ENCODE measurements at places on chromosomes 4 and X. TPM values are rescaled to one million over a fixed set of nuclear protein-coding genes. Genes with fewer than 3 reads are reported as not detected.
A peak's percentile ranks its signal among the peaks of the same experiment; 100 is the strongest.

Gene CCDC110
- polyA plus RNA-seq = 2.4 TPM

DNA sequence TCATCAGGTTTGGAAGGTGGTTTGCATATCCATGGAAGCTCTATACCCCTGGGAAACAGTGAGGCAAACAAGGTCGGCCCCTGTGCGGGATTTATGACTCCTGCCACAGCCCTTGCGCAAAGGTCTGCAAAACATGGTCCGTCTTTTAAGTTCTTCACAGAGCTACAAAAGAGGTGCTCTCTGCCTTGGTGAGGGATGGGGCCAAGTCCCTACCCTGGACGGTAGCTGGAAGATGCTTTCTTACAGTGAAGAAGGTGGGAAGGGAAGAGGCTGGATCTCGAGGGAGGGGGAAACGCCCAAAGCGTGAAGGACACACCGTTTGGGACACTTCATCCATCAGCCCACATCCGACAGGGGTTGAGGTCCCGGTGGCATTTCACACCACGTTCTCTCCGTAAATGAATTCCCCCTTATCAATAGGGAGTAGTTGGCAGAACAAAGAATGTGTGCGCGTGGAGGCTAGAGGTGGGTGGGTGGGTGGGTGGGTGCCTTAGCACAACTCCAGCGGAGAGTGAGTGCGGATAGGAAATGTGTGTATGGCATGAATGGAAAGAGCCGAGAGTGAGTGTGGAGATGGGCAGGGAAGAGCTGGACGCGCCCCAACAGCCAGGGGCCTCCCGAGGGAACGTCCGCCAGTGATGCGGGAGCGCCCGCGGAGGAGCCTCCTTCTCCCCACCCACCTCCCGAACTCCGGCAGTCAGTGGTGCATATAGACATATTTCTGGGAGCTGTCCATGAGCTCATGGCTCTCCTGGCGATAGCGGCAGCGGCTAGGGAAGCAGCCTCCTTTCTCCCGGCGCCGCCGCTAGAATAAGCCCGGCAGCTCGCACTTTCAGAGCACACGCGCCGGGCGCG lies 68.3 kb downstream of the LARP7 start:
- DNase-seq = peak; percentile 23

DNA sequence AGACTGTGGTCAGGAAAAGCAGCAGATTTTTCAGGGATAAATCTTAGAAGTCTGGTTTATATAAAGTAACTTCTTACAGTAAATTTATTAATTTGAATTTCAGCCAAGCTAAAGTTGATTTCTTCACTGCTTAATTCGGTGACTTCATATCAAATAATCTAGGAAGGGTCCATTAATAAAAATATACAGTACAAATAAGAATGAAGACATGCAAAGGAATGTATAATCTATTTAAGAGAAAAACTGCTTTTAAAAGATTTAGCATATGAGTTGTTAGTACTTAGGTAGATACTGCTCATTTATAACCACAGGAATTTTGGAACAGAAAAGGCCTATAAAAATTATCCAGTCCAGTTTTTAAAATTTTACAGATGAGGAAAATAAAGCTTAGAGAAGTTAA lies 177.1 kb downstream of the DLG3 start:
- DNase-seq = no peak

GRCh38 chrX:18394477-18394876 lies 30.9 kb upstream of the CDKL5 start:
- DNase-seq = no peak

- no peak for DNase-seq
These were observed 39.7 kb downstream of the ITIH6 start for GRCh38 chrX:54758114-54759055.

GRCh38 chr4:179709961-179710624 lies 2267.9 kb upstream of the AGA start:
- DNase-seq = no peak

GRCh38 chr4:104524026-104524425 lies 29.3 kb upstream of the CXXC4 start:
- DNase-seq = no peak

- no peak for DNase-seq
These were observed 188.7 kb upstream of the TLL1 start for GRCh38 chr4:165684177-165684805.

DNA sequence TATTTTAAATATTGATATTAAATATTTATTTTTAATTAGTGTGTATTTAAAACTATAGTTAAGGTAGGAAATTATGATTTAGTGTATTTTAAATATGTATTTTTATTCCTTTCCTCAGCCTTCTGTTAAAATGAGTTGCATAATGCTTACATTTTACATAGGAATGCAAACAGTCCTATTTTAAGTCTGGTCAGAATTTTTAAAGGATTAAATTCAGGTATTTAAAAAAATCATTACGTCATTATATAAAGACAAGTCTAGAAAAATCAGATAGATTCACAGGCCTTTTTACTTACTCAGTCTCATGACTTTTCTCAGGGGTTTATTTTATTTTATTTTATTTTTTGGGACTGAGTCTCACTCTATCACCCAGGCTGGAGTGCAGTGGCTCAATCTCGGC lies 50.4 kb upstream of the RPA4 start:
- no peak for DNase-seq

GRCh38 chr4:41329361-41329760 lies 72.6 kb downstream of the UCHL1 start:
- DNase-seq = no peak

Gene S100P
- polyA plus RNA-seq = 30.4 TPM

GRCh38 chr4:158811704-158812103 lies 42.9 kb downstream of the FNIP2 start:
- no peak for DNase-seq

GRCh38 chr4:102687982-102688433 lies 72.8 kb downstream of the MANBA start:
- no peak for DNase-seq

GRCh38 chr4:92381616-92382015 lies 77.8 kb downstream of the GRID2 start:
- no peak for DNase-seq

Gene GPR173
- 14.5 TPM for polyA plus RNA-seq

DNA sequence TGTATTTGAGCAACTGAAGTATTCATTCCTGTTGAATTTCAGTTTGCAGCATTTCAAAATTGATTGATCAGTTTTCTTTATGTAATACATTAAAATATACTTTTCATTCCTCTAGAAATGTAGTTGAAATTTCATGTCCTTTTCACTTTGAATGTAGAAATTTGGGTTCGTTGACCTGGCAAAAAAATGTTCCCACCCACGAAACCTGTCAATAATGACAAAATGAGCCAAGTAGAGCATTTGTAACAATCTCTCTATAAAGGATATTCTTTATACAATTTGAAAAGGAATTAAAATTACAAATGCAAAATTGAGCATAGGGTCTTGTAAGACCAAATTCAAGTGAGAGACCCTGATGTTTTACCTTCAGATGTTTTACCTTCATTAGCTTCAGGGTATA lies 283.9 kb downstream of the ANKRD50 start:
- no peak for DNase-seq

Gene HERC5
- 4.9 TPM for polyA plus RNA-seq

DNA sequence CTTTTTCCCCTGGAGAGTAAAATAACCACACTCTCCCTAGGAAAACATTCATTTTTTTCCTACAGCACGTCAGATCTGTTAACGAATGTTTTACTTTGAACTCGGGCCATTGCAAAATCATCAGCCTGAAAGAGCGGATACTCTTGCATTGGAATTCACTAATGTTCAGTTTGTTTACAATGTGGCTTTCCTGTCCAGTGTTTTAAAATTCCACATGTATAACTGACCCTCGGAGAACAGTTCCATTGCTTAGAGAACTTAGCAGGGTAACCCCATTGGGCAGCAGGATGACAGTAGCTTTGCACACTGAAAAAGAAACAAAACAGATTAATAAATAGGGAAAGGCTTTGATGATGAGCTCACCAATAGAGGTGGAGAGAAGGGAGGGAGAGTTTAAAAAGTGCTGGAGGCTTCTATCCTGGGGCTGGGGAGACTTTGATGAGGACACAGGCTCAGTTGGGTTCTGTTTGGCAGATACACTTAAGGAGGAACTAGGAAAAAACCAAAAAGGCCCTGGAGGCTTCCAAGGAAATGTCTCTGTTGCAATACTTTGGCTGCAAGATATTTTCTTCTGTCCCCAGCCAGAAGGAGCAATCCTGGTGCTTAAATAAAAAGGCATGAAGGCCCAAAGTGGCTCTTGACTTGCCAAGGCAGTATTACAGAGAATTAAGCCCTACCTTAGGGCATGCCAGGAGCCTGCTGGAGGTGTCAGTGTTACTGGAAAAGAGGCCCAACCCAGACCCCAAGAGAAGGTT lies 143.1 kb downstream of the ARSF start:
- no peak for DNase-seq

GRCh38 chrX:48531358-48531959 lies 8.1 kb upstream of the TBC1D25 start:
- no peak for DNase-seq

Gene ZNF711
- 83.3 TPM for polyA plus RNA-seq

Gene NPFFR2
- polyA plus RNA-seq = 1.5 TPM

DNA sequence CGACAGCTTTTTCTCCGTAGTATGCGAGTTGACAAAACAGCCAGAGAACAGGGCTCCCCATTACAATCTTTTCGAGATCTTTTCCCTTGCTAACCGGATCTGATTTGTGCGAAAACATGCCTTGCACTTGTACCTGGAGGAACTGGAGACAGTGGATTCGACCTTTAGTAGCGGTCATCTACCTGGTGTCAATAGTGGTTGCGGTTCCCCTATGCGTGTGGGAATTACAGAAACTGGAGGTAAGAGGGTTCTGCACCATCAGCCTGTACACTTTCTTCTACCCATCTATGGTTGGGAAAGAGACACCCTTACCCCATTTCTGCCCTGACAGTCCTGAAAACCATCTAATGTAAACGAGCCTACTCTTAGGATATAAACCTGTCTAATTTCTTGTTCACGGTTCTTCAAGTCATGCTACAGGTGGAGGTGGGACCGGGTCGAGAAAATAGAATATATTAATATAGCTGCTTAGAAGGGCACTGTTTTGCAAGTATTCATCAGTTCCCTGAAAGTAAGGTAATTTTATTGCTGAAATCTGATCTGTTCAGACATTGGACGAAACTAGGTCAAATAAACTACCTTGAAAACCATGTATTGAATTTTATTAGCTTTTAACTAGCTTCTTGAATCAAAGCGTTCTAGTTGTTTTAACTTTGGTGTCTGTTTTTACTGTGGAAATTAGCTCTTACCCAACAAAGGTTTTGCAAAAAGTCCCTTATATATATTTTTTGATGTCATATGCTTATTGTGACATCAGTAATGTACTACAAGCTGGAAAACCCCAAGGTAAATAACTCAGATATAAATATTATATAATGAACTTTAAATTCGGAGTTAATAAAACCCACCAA lies 869 bp downstream of the TMEM184C start:
- DNase-seq = no peak

DNA sequence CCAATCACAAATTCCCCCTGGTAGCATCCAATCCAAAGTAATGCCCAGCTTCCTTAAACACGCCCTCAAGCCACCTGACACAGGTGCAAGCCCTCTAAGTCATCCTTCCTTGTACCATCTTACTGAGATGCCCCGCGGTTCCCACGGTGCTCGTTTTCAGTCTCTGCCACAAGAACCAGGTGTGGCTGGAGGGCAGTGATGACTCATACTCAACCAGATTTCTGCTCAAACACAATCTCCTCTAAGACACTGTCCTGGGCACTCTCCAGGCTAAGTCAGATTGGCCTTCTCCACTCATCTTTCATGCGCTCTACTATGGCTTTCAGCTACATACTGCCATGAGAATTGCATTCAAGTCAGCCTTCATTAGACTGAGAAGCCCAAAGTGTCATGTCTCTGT lies 3.5 kb downstream of the SH3KBP1 start:
- DNase-seq = no peak

Gene GAB1
- 38.0 TPM for polyA plus RNA-seq

DNA sequence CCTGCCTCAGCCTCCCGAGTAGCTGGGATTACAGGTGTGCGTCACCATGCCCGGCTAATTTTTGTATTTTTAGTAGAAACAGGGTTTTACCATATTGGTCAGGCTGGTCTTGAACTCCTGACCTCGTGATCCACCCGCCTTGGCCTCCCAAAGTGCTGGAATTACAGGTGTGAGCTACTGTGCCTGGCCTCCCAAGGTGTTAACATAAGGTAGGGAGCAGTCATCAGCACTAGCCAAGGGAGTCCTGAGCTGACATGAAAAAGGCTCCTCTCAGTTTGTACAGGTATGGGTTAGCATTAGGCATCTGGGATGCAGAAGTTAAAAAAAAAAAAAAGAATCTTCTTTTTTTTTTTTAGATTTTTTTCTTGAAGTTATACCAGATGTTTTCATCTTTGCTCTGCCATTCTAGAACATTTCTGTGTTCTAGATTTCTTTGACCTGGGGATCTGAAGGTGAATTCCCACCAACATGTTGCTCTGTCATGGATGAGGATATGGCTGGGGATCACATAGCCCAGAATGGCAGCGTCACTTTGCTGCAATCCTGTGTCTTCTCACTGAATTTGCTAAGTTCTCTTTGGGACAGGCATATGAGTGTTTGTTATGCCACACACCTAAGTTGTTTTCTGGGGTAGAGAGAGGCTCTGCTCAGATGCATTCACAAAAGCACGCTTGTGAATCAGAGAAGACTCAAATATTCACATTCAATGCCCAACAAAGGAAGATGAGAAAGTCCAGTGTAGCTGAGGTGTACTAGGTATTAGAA lies 24.4 kb upstream of the PLA2G12A start:
- DNase-seq = no peak

DNA sequence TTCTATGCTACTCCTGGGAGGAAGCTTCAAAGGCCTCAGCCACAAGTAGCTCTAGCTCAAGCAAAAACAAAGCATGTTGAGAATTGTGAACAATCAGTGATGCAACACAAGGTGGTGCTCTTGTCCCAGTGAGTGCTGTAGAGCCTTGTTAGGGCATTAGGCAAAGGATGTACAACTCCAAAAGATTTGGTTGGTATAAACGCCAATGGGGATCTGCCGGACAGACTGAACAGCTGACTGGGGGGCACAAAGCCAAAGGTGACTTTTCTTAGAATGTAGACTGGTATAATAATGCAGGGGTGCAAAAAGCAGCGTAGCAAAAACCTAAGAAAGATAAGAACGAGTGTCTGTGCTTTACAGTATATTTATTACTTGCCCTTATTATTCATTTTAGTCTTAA lies 62.6 kb upstream of the ALB start:
- peak; percentile 2 for DNase-seq

- no peak for DNase-seq
These were observed 221.9 kb downstream of the GPM6A start for GRCh38 chr4:175590205-175590604.

Gene SMR3B
- not detected for polyA plus RNA-seq

- DNase-seq = no peak
These were observed 101.6 kb downstream of the FAM193A start for GRCh38 chr4:2637956-2638552.

GRCh38 chrX:23802431-23802830 lies 19.5 kb downstream of the SAT1 start:
- DNase-seq = no peak

DNA sequence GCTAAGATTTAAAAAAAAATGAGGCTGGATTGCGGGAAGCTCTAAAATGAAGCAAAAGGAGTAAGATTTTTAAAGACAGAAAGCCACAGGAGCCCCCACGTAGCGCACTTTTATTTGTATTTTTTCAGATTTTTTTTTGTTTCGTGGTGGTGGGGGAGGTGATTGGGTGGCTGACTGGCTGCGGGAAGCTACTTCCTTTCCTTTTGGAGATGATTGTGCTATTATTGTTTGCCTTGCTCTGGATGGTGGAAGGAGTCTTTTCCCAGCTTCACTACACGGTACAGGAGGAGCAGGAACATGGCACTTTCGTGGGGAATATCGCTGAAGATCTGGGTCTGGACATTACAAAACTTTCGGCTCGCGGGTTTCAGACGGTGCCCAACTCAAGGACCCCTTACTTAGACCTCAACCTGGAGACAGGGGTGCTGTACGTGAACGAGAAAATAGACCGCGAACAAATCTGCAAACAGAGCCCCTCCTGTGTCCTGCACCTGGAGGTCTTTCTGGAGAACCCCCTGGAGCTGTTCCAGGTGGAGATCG lies 908 bp downstream of the PCDH10 start:
- DNase-seq = no peak

Gene LONRF3
- 1.0 TPM for polyA plus RNA-seq

Measured in right renal pelvis (tissue), 4 donors.